ENCODE measurements at places on chromosomes 1 and 21.

DNA sequence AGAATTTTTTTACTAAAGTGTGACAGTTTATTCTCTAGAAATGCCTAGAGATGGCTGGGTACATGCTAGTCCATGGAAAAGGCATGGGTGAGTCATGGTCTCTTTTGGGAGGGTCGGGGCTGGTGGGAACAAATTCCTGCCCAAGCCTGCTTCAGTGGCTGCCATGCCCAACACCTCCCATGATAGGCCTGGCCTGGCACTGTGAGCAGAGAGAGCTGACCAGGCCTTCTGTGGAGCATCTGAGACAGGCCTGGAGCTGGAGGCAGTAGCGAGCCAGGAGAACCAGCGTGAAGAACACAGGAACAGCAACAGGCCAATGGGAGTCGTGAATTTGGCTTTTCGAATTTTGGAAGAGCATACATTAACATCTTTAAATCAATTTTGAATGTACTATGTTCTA, 209.2 kb downstream of the SDCCAG8 start:
- DNase-seq: no peak

DNA sequence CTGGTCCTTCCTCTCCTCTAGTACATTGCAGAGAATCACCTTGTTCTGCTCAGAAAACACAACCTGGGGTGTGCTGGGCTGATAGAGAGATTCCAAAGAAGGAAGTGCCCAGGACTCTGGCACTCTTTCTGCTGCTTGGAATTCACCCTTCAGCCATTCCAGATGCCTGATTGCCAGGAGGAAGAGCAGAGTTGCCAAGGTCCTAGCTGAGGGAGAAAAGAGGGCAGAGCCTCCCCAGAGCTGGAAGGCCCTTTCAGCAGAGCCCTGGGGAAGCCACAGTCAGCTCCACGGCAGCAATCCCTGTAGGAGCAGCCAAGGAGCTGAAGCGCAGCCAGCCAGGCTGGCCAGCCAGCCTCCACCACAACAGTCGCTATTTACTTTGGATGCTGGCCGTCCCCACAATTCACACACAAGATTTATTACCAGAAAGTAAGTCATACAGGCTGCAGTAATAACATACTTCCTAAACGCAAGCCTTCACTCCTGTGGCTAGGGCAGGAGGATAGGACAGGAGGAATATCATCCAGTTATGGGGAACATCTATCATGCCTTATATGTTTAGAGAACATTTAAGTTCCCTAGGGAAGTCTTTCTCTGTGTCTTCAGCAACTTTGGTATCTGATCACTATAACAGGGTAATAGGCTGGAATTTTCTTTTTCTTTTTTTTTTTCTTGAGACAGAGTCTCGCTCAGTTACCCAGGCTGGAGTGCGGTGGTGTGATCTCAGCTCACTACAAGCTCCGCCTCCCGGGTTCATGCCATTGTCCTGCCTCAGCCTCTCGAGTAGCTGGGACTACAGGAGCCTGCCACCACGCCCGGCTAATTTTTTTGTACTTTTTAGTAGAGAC, 36.6 kb upstream of the SLC44A3 start:
- no peak for DNase-seq

DNA sequence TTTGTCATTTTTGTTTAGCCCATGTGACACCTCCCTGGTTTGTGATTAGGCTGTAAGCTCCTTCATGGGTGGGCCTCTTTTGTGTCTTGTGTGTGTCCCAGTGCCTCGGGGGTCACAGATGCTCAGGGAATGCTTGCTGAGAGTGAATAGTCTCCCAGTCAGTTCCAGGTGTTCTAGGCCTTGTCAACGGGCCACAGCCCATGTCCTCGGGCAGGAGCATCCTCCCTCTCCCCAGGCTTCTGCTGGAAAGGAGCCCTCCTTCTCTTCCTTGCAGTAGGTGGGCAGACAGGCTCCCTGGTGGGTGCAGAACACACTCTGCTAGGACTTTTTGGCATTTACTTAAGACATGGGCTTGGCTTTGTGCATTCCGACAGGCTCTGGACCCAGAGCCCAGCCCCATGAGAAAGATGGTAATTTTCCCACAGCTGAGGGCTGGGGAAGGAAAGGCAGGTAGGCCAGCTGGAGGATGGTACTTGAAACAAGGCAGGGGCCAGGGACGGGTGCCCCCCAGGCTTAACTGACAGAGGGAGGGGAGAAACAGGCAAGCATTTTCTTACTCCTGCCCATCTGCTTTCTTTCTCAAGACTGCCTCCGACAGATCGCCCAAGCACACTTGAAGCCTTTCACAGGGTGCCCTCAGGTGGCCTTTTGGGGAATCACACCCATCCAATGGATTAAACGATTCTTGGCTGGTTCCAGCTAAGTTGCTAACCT, 7.1 kb upstream of the CPLANE2 start:
- no peak for DNase-seq

- no peak for DNase-seq
Measured at GRCh38 chr1:201947697-201948008, 1.3 kb upstream of the LMOD1 start.

DNA sequence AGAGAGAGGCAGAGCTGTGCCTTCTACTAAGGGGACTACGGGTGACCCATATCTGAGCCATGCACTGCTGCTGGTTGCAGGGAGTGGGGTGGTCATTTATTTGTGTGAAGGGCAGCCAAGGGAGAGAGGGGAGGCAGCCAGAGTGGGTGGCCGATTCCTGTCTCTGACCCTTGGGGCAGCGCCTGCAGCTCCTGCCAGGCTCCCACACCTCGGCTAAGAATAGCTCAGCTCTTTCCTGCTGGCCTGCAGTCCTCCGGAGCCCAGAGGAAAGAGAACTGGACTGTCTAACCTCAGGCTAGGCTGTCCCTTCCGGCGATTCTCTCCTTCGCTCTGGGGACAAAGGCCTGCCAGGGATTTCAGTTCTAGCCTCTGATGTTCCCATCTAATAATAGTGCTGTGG, 11.6 kb upstream of the CD34 start:
- no peak for DNase-seq

DNA sequence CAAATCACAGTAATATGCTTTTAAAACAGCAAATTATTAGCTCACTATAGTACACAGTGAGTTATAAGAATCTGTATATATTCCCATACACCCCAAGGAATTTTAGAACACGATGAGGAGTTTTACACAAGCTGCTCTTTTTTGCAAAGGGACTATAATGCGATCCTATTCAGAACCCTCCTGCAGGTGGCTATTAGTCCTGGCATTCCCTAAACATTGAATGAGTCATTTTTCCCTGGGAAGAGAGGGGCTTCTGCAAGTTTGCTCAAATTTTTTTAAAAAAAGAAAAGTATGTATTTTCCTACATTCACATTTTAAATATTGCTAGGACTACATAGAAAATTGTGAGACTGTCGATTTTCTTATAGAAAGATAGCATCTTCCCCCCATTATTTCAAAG, 106.3 kb downstream of the COL11A1 start:
- no peak for DNase-seq

GRCh38 chr1:38139738-38140487, 93.3 kb upstream of the POU3F1 start:
- no peak for DNase-seq

DNA sequence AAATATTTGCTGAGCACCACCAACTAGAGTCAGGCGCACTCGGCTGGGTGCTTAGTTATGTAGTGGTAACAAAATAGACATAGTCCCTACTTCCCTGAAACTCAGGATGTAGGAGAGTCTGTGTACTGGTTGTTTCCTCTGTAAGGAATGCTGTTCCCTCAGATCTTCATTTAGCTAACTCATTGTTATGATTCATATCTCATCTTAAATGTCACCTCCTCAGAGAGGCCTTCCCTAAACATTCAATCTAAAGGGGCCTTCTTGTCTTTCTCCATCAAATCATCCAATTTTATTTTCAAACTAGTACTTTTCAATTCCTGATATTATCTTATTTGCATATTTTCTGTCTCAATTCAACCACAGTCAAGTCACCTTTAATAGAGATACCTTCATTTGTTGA, 132.9 kb downstream of the PIK3R3 start:
- no peak for DNase-seq

GRCh38 chr1:225368036-225368552, 59.7 kb downstream of the LBR start:
- DNase-seq: no peak

- no peak for DNase-seq
Measured at GRCh38 chr1:204477036-204477740, 17.4 kb downstream of the PIK3C2B start.

DNA sequence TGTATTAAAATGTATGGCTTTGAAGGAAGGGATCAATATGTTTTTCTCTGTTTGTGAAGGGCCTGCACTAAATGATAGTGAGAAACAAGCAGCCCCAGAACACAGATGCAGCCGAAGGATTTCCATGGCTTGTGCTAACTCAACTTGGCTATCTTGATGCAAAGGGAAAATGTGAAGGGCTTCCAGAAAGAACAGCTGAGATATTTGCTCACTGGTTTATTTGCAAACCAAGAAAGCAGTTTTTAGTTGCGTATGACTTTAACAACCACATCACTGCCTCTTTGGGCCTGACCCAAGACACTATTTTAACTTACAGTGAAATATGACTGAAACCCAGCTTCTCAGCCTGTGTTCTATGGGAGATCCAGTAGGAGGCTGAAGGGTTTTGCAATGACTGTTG, 369.9 kb downstream of the SETD4 start:
- no peak for DNase-seq

- no peak for DNase-seq
Measured at GRCh38 chr1:30706528-30706927, 16.9 kb downstream of the MATN1 start.

DNA sequence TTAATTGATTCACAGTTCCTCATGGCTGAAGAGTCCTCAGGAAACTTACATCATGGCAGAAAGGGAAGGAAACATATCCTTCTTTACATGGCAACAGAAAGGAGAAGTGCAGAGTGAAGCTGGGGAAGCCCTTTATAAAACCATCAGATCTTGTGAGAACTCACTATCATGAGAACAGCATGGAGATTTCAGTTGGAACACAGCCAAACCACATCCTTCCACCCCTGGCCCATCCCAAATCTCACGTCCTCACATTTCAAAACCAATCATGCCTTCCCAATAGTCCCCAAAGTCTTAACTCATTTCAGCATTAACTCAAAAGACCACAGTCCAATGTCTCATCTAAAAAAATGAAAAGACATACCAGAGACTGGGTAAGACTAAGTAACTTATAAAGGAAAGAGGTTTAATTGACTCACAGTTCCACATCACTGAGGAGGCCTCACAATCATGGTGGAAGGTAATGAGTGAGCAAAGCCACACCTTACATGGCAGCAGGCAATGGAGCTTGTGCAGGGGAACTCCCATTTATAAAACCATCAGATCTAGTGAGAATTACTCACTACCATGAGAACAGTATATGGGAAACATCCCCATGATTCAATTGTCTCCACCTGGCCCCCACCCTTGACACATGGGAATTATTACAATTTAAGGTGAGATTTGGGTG, 105.2 kb downstream of the MRPL39 start:
- DNase-seq: no peak

GRCh38 chr1:186659890-186660341, 20.3 kb downstream of the PTGS2 start:
- no peak for DNase-seq

DNA sequence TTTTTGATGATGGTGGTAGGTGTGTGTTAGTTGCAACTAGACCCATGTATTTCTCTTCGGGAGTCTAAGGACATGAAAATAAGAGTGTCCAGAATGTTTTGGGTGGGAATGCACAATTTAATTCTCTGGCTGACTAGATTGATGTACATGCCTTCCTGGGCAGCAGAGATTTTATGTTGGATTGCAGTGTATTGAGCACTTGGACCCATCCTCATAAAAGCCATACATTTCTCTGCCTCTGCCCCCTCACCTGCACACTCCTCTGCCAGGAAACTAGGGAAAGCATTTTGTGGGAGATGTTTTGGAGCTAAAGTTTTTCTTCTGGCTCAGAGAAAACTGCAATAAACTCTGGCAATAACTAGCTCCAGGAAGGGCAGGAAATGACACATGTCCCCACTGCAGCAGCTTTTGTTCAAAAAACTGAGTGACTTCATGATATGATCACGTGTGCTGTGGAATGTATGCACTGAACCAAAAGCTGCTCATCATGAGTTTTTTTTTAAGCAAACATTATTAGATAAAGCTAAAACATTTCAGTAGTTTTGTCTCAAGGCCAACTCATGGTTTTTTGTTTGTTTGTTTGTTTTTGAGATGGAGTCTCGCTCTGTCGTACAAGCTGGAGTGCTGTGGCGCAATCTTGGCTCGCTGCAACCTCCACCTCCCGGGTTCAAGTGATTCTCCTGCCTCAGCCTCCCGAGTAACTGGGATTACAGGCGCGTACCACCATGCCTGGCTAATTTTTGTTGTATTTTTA, 17.6 kb downstream of the RIT1 start:
- DNase-seq: peak; percentile 85

GRCh38 chr1:89616844-89617627, 15.9 kb upstream of the LRRC8C start:
- DNase-seq: no peak

GRCh38 chr1:33298623-33299277, 22.1 kb downstream of the A3GALT2 start:
- no peak for DNase-seq

- no peak for DNase-seq
Measured at GRCh38 chr21:44926331-44927101, 5.8 kb upstream of the ITGB2 start.

DNA sequence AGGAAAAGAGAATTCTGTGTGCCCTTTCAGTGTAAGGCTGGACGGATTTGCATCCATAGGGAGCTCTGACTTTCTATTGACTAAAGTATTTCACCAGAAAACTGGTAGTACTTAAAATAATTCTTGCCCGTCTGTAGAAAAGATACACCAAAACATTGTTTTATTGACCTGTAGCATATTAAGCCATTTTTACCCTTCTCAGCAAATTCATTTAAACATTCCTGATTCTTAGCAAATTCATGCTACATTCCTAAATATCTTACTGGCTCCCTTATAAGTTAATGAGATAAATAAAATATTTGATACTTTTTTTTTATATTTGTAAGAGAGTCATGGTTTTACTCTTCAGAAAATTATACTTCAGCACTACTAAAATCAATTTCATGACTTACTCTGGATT, 1.6 kb upstream of the IPP start:
- DNase-seq: no peak

DNA sequence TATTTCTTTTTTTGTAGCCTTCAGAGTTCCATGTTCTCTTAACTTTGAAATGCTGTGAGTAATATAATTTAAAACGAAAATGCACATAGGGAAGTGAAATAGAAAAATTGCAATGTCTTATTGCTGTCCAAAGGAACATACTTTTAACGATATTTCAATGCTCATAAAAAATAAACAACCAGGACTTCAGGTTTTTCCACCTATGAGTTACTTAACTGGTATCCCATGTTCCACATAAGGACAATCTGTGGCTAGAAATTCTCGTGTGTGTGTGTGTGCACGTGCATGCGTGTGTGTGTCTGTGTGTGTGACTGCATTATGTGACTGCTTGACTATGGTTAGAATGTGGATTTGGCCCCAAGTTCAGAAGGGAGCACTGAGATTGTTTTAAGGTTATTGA, 200.8 kb upstream of the ADGRL4 start:
- DNase-seq: no peak

GRCh38 chr1:193221651-193222050, 35.2 kb upstream of the B3GALT2 start:
- no peak for DNase-seq

- no peak for DNase-seq
Measured at GRCh38 chr1:219381396-219381795, 207.7 kb downstream of the LYPLAL1 start.

GRCh38 chr21:27536319-27536718, 569.4 kb upstream of the ADAMTS5 start:
- DNase-seq: no peak

GRCh38 chr1:76473591-76473990, 393.7 kb upstream of the ST6GALNAC5 start:
- no peak for DNase-seq

- no peak for DNase-seq
Measured at GRCh38 chr1:17653276-17653675, 101.9 kb upstream of the ACTL8 start.

GRCh38 chr1:168135116-168135920, 1.4 kb downstream of the GPR161 start:
- DNase-seq: no peak

Data from HS-5 (cell line).